Activated CD4-positive, alpha-beta T cell treated with anti-CD3 and anti-CD28 coated beads, Interleukin-2, amount 50 U/mL, for 48 hours (primary cell): ENCODE measurements at places on chromosomes 3 and 15.

GRCh38 chr3:120802916-120803315 is 60.4 kb downstream of the GTF2E1 start:
- DNase-seq = no peak

GRCh38 chr3:187000711-187001151 is 70.4 kb downstream of the ST6GAL1 start:
- no peak for DNase-seq

DNA sequence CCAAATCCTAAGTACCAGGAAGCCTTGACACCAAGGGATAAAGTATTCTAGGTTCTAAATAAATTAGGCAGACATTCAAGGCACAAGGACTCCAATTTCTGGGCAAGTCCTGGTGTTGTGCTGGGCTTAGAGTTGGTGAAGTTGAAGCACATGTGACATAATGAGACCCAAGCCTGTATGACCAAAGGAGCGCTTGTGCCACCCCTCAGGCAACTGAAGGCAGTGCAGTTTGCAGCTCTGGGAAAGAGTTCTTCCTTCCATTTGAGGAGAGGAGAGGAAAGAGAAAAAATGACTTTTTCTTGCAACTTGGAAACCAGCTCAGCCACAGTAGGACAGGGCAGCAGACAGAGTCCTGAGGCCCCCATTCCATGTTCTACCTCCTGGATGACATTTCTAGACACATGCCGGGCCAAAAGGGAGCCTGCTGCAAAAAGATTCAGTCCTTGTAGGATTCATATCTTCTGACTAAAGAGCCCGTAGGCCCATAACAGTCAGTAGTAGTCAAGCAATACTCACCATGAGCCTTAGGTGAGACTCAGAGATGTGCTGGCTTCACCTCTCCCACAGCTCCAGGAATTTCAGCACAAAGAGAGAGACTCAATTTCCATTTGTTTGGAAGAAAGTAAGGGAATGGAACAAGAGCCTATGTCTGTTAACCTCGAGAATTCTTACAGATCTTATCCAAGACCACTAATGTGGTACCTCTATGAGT is 588.8 kb upstream of the BCHE start:
- no peak for DNase-seq

DNA sequence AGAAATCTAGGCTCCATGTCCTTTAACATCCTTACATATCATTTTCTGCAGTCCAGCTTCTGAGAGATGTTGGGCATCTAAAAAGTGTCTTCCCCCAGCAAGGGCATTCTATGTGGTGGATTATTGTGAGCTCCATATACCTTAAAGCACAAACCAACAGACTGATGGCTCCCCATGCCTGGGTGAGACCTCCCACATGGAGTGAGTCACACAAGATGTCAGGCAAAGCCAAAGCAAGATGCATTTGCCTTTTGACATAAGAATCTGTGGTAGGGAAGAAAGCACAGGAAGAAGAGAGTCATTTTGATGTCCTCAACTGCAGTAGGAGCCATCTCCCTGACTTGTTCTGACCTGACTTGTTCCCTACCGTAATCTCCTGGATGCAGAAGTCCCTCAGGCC is 238.7 kb upstream of the EIF1B start:
- DNase-seq = no peak

GRCh38 chr3:14989943-14990779 is 42.8 kb downstream of the NR2C2 start:
- DNase-seq = no peak

GRCh38 chr3:100463002-100463401 is 29.4 kb upstream of the TMEM45A start:
- DNase-seq = no peak
